ENCODE measurements at places on chromosomes 5 and 9. TPM values are rescaled to one million over a fixed set of nuclear protein-coding genes. Genes with fewer than 3 reads are reported as not detected.

ISL1 gene
- not detected for total RNA-seq

GMCL2 gene
- total RNA-seq, result not detected

GABRA1 gene
- not detected for total RNA-seq

CARTPT gene
- not detected for total RNA-seq

SLC6A7 gene
- not detected for total RNA-seq

PITX1 gene
- 0.12 TPM for total RNA-seq

FOXD1 gene
- total RNA-seq, result 2.5 TPM

STKLD1 gene
- 0.75 TPM for total RNA-seq

SEMA5A gene
- 69.7 TPM for total RNA-seq

FBXL7 gene
- 3.4 TPM for total RNA-seq

MPDZ gene
- total RNA-seq, result 68.1 TPM
